ENCODE measurements at places on chromosomes 12 and 14. TPM values are rescaled to one million over a fixed set of nuclear protein-coding genes. Genes with fewer than 3 reads are reported as not detected.

The TTC9 gene
- 4.6 TPM for total RNA-seq

The STAB2 gene
- total RNA-seq, result 0.25 TPM

The CLEC14A gene
- not detected for total RNA-seq

DNA sequence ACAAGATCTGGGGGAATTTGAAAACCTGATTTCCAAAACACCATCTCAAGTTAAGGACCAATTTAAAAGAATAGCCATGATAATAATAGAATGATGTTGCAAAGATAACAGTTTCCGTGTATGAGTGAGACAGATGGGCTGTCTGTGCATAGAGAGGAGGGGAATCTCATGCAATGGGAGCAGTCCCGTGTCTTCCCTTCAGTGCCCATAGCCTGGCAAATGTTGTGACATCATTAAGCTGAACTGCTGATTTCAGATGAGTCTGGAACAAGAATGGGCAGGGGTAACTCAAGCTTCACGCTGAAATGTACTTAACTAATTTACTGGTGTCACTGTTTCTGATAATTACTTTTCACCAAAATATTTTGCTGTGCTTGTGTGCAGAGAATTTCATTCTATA, 454.0 kb downstream of the FOXG1 start:
- H3K4me3 ChIP-seq, result no peak overlapping the region
- H3K27me3 ChIP-seq, result no peaks in the 10 kb centered on the region
- no peaks in the 10 kb centered on the region for H3K36me3 ChIP-seq
- no peaks in the 10 kb centered on the region for H3K4me1 ChIP-seq
- no peak for DNase-seq

- no peak overlapping the region for H3K27ac ChIP-seq
- H3K4me3 ChIP-seq, result no peak overlapping the region
- no peaks in the 10 kb centered on the region for H3K27me3 ChIP-seq
- H3K4me1 ChIP-seq, result 0 out of 2 replicates have a peak, but pooled peaks cover 15% of the 10 kb centered on the region
- no peaks in the 10 kb centered on the region for H3K36me3 ChIP-seq
Measured at GRCh38 chr14:61365667-61366212, 44.4 kb downstream of the PRKCH start.

DNA sequence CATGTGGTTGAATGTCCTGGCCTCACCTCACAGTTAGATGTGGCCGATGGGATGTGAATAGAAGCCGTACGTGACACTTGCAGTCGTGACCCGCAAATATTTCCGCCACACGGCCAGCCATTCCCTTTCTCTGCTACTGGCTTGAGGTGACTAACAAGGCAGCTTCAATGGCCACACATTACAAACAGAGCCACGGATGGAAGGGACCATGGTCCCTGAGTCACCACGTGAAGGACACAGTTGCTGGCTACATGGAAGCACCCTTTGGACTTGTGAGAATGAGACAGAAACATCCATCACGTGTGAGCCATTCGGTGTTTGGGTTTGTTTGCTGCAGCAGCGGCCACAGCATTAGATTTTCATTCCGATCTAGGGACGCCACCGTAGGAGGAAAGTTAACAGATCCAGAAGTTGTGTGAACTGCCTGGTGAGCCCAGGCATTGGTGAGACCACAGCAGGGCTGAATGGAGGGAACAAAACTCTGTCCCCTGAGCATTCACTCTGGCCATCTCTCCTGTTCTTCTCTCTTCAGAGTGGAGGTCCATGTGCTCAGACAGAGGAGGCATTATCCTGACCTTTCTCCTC, 33.5 kb upstream of the ADGRD1 start:
- no peak overlapping the region for H3K4me3 ChIP-seq
- no peaks in the 10 kb centered on the region for H3K4me1 ChIP-seq
- no peaks in the 10 kb centered on the region for H3K36me3 ChIP-seq
- no peak overlapping the region for H3K27ac ChIP-seq
- DNase-seq, result no peak
- H3K27me3 ChIP-seq, result no peaks in the 10 kb centered on the region

DNA sequence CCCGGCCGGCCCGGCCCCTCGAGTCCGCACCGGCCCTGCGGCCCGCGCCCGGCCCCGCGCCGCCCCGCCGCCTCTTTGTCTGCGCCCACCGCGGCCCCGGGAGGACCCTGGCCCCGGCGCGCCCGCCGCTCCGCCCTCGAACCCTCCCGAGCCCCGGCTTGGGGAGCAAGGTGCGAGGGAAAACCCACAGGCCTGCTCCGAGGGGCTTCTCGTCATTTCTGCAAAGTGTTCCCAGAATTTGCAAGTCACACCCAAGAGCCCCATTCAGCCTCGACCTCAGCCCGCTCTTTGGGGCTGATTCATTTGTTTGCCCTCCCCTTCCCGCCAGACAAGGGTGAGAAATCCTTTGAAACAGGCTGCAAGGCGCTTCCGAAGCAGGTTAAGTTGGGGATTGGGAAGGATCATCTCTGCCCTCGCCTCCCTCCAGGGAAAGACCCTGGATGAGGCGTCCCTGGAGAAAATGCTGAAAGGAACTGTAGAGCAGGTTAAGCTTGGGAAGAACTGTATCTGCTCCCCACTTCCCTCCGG, 325 bp upstream of the CLIP1 start:
- peak; percentile 49 for DNase-seq
- H3K27me3 ChIP-seq, result no peaks in the 10 kb centered on the region
- no peaks in the 10 kb centered on the region for H3K36me3 ChIP-seq
- H3K4me3 ChIP-seq, result peak overlapping the region; percentile 51

DNA sequence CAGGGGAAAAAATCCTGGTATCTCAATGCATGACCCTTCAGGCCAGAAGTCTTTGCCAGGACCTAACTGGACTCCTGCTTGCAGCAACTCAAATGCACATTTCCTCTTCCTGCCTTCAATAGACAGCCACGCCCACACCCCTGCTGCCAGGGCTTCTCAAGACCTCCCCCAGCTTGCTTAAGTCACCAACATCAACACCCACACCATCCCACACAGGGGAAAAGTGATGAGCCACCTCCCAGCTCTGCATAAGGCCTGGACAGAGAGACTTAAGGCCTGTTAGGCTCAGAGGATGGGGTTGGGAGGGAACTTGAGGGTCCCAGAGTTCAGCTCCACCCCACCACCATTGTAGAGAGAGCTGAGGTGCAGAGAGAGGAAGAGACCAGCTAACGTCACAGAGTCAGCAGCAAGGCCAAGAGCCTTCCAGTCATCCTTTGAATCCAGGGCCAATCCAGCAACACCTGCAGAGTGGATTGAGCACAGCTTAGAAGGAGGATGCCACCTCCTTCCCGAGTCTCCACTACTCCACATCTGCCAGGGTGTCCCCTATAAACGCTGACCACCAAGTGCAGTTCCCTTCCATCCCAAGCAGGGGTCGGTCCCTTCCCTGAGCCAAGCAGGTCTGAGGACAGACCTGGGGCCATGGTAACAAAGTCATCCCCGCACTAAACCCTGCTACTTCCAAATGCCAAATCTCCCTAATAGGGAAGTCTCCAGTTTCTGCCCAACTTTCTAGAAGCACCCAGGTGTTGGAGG, 50.0 kb downstream of the KDM2B start:
- DNase-seq, result no peak
- H3K27me3 ChIP-seq, result no peaks in the 10 kb centered on the region
- peaks cover 4% of the 10 kb centered on the region for H3K4me1 ChIP-seq
- no peak overlapping the region for H3K27ac ChIP-seq
- H3K4me3 ChIP-seq, result no peak overlapping the region

- no peak overlapping the region for H3K4me3 ChIP-seq
- no peaks in the 10 kb centered on the region for H3K27me3 ChIP-seq
- H3K27ac ChIP-seq, result no peak overlapping the region
- H3K36me3 ChIP-seq, result no peaks in the 10 kb centered on the region
- DNase-seq, result no peak
Measured at GRCh38 chr12:115694564-115694963, 582.9 kb downstream of the MED13L start.

- DNase-seq, result no peak
- no peak overlapping the region for H3K27ac ChIP-seq
- no peaks in the 10 kb centered on the region for H3K27me3 ChIP-seq
- H3K4me3 ChIP-seq, result peak overlapping the region; percentile 42
- peaks cover 6% of the 10 kb centered on the region for H3K4me1 ChIP-seq
- H3K36me3 ChIP-seq, result no peaks in the 10 kb centered on the region
Measured at GRCh38 chr12:130838284-130838950, 633 bp downstream of the STX2 start.

- H3K36me3 ChIP-seq, result no peaks in the 10 kb centered on the region
- peak; percentile 54 for DNase-seq
- H3K27ac ChIP-seq, result no peak overlapping the region
- H3K4me3 ChIP-seq, result no peak overlapping the region
- H3K27me3 ChIP-seq, result no peaks in the 10 kb centered on the region
Measured at GRCh38 chr12:96989916-96990315, 82.9 kb downstream of the NEDD1 start.

DNA sequence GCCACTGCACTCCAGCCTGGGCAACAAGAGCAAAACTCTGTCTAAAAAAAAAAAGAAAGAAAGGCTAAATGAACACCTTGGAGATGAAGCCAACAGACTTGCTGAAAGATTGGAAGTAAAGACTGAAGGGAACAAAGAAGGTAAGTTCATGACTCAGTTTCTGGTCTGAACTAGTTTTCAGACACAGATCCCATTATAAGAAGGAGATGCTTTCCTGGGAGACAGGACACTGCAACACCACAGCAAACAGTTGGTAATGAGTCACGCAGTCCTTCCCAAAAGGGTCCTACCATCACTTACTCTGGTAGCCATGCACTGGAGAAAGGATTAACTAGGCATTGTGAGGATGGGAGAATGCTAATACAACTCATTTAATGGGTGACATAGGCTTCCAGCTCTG, 97.2 kb downstream of the SSPN start:
- no peak overlapping the region for H3K4me3 ChIP-seq
- H3K27me3 ChIP-seq, result no peaks in the 10 kb centered on the region
- no peak overlapping the region for H3K27ac ChIP-seq

- no peak for DNase-seq
- H3K27me3 ChIP-seq, result no peaks in the 10 kb centered on the region
- peaks cover 1% of the 10 kb centered on the region for H3K36me3 ChIP-seq
Measured at GRCh38 chr14:71591231-71591630, 341.0 kb upstream of the RGS6 start.
